ENCODE measurements at places on chromosomes 6 and 20. TPM values are rescaled to one million over a fixed set of nuclear protein-coding genes. Genes with fewer than 3 reads are reported as not detected.

GRCh38 chr6:112557435-112557834 is 210.3 kb downstream of the RFPL4B start:
- H3K27me3 ChIP-seq: no peaks in the 10 kb centered on the region
- H3K4me3 ChIP-seq: no peak overlapping the region
- no peak overlapping the region for H3K27ac ChIP-seq

Gene MYBL2
- total RNA-seq: 30.6 TPM

GRCh38 chr6:138663892-138664291 is 109.7 kb upstream of the CCDC28A start:
- H3K27ac ChIP-seq: no peak overlapping the region
- no peaks in the 10 kb centered on the region for H3K4me1 ChIP-seq
- H3K27me3 ChIP-seq: no peaks in the 10 kb centered on the region
- DNase-seq: no peak
- H3K36me3 ChIP-seq: no peaks in the 10 kb centered on the region

Gene DOK5
- total RNA-seq: 1.0 TPM

- no peaks in the 10 kb centered on the region for H3K4me1 ChIP-seq
- DNase-seq: no peak
- H3K27me3 ChIP-seq: no peaks in the 10 kb centered on the region
- no peaks in the 10 kb centered on the region for H3K36me3 ChIP-seq
Observed at GRCh38 chr6:168938546-168938945, 315.1 kb downstream of the THBS2 start.

Gene LAMA2
- 52.0 TPM for total RNA-seq
